PC-9 (cell line): ENCODE measurements at places on chromosomes 4 and X. TPM values are rescaled to one million over a fixed set of nuclear protein-coding genes. Genes with fewer than 3 reads are reported as not detected.

MAGEA11 gene
- total RNA-seq = not detected in 2 replicates

FAM47A gene
- not detected in 2 replicates for total RNA-seq

DNA sequence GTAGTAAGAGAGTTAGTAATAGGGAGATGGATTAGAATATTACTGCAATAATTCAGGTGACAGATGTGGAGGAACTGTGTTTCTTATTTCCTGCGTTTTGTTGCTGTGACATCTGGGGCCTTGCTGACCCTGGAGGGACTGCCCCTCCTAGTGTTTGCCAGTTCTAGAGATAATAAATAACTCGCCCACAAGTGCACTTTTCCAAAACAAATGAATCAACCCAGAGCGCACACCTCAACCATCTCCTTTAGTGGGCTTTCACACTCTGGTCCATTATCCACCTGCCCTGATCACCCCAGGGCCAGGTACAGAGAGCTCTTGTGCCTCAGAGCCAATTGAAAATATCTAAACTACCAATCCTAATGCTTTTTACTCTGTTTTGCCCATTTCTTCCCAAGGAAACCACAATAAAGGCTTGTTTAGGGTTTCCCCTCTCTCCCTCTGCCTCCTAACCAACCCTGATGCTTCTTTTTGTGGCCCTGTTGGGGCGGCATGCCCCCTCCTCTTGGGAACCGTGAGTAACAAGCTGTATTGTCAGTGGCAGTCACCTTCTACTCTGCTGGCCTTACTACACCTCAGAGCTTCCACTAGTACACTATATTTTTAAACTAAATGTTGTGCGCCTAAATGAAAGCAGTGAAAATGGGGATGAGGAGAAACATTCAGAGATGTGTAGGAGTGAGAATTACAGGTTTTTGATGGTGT is 270.5 kb downstream of the TENM3 start:
- no peak for DNase-seq

DNA sequence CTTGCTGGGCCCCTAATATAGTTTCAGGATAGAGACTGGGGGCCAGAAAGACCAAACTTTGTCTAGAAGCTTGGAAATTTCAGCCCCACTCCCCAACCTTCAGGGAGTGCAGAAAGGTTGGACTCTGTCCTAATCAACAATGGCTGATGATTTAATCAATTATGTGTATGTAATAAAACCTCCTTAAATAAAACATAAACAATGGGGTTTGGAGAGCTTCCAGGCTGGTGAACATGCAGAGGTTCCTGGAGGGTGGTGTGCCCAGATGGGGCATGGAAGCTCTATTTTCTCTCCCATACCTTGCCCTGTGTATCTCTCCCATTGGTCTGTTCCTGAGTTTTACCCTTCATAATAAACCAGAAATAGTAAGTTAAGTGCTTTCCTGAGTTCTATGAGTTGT is 174.2 kb downstream of the GC start:
- no peak for DNase-seq

- no peak for DNase-seq
These were observed 8.5 kb downstream of the CPZ start for GRCh38 chr4:8601086-8601485.
